ENCODE measurements at places on chromosomes 7 and 10. TPM values are rescaled to one million over a fixed set of nuclear protein-coding genes. Genes with fewer than 3 reads are reported as not detected.

Gene AOC1
- total RNA-seq = not detected

Gene GPR26
- total RNA-seq = not detected

Gene MMD2
- not detected for total RNA-seq

Gene CHST3
- total RNA-seq = 4.6 TPM

Gene CTBP2
- 133 TPM for total RNA-seq

Measured in dermis microvascular lymphatic vessel endothelial cell (primary cell).